ENCODE measurements at places on chromosomes 4 and X. TPM values are rescaled to one million over a fixed set of nuclear protein-coding genes. Genes with fewer than 3 reads are reported as not detected.

GRCh38 chrX:116276261-116276660, 105.7 kb downstream of the AGTR2 start:
- DNase-seq = no peak

The PAGE5 gene
- polyA plus RNA-seq = not detected

DNA sequence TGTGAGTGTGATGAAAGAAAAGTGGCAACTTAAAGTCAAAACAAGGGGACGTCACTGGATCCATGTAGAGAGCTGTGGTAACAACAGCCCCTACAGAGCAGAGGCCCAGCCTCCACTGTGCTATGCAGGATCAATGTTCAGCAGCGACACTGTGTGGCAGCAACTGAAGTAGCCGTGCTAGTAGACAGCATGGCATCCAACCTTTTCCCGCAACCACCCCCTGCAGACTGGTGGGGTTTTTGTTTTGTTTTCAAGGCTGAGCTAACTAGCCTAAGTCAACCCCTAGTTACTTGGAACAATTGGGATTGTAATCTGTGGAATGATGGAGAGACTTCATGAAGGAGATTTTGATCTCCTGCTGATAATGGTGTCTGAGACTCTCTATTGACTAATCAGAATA, 44.4 kb upstream of the PPARGC1A start:
- no peak for DNase-seq

GRCh38 chrX:15206306-15206705, 63.6 kb downstream of the ASB9 start:
- DNase-seq = no peak

DNA sequence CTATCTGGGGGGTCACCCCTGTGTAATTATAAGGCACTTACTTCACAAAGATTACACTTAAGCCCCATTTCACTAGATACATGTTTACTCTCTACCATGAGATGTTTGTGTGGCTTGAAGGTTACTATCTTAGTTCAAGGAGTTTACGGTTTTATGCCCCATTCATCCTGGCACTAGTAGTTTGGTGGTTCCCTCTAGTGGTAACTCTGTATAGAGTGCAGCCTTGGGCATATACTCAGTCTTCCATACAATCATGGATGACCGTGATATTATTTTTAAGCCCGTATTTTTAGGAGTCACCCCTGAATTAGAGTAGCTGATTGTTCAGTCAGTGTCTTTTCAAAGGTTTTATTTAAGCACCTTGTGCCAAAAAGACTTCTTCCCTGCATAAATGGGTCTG, 109.9 kb upstream of the FAM47C start:
- DNase-seq = no peak

- no peak for DNase-seq
Measured at GRCh38 chr4:2428496-2429213, 9.9 kb downstream of the CFAP99 start.

DNA sequence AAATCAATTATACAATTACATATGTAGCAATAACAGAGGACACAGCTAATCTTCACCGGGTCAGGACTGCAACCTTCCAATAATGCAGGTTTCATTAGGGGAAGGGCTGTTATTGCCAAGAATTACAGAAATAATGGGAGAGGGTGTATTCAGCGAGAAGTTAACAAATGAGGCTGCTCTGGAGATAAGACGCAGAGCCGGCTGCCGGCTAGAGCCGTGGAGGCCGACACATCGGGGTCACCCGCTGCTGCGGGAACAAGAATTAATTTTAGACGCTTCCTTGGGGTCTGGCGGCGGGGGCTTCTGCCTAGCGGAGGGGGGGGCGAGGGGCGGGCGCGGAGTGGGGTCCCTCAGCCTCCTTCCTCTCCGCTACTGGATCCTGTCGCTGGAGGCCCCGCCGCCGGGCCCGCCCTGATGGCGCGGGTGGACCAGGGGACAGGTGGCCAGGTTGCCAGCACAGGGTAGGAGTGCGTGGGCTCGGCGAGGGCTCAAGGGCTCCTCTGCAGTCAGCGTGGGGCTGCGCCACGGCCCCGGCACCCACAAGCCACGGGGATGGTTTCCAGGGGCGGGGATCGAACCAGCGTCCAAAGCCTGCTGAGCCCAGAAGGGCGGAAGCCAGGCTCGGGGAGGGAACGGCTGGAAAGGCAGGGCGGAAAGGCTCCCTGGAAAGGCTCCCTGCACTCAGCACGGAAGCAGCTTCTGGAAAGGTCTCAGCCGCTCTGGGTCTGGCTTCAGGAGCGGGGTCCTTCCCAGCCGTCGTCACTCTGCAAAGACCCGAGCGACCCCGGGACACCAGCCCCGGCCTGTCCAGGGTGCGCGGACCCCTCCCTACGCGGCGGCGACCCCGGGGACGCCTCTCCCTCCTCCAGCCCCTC, 113.8 kb upstream of the NKX1-1 start:
- no peak for DNase-seq

GRCh38 chr4:90121676-90122354, 5.4 kb upstream of the CCSER1 start:
- no peak for DNase-seq

DNA sequence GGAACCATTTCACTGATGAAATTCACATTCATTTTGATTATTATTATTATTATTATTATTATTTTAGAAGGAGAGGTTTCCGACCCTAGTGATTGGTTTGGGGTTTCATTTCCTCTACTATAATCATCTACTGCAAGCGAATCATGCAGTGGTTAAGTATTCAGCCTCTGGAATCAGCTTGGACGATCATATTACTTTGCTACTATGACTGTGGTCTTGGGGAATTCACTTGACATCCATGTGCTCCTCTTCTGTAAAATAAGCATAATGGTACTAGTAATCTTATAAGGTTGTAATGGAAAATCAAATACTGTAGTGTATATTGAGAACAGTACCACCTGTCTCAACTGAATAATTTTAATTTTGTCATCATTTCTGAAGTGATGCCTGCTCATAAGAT, 132.1 kb upstream of the SLC4A4 start:
- DNase-seq = no peak

The BST1 gene
- 38.5 TPM for polyA plus RNA-seq

The PCSK1N gene
- polyA plus RNA-seq = not detected

DNA sequence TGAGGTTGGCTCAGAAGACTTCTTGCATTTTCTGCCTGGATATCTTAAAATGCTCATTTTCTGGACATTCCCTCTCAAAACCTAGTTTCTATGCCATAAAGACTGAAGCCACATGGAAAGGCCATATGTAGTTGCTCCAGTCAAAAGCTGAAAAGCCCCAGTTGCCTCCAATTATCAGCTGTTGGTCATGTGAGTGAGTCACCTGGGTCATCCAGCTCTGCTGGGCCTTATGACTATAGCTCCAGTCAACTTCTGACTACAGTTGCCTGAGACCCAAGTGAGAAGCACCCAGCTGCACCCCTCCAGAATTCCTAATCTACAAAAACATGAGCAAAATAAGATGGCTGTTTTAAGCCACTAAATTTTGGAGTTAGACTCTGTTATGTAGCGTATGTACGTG, 41.9 kb downstream of the HELQ start:
- no peak for DNase-seq

The FOXR2 gene
- polyA plus RNA-seq = not detected

The RHOXF2B gene
- polyA plus RNA-seq = not detected

GRCh38 chr4:173005912-173006633, 162.5 kb upstream of the GALNT7 start:
- no peak for DNase-seq

- no peak for DNase-seq
Measured at GRCh38 chr4:145281224-145281623, 100.8 kb upstream of the OTUD4 start.

The PCYT1B gene
- polyA plus RNA-seq = not detected

Measured in BJ (cell line).